Putamen (tissue), 1 donor: ENCODE measurements at places on chromosomes 12 and 14.

GRCh38 chr12:2029851-2030250, 22.9 kb upstream of the CACNA1C start:
- DNase-seq = no peak

GRCh38 chr14:31884776-31885379, 192.2 kb upstream of the ARHGAP5 start:
- no peak for DNase-seq

DNA sequence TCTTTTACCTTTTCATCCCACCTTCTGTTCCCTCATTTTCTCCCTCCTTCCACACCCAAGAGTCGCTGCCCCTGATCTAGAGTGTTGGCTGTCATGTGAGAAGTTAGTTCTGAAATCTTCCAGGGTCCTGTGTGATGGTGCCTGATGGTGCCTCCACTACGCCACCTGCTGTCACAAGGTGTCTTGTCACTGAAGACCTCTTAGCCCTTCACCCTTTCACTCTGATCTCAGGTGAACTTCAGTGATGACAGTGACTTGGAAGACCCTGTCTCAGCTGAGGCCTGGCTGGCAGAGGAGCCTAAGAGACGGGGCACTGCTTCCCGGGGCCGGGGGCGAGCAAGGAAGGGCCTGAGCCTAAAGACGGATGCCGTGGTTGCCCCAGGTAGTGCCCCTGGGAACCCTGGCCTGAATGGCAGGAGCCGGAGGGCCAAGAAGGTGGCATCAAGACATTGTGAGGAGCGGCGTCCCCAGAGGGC, 7.6 kb upstream of the PFDN5 start:
- no peak for DNase-seq

- no peak for DNase-seq
Measured at GRCh38 chr14:79468486-79468885, 742.8 kb downstream of the DIO2 start.

DNA sequence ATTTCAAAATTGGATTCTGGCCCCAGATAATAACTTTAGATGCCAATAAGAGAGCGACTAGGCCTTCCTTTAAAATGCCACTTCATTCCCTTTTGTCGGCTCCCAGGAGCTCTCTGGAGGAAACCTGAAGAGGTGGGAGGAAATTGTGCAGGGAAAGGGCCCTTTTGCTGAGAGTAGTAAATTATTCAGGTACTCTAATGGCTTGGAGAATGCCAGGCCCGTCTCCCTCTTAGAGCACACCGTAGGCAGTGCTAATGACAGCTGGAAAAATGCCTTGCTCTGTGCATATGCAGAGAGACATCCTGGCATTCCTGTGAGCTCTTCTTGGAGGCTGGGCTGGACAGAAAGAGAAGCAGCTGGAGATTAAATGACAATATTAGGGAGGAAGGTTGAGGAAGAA, 115.0 kb upstream of the RPH3A start:
- peak; percentile 8 for DNase-seq

DNA sequence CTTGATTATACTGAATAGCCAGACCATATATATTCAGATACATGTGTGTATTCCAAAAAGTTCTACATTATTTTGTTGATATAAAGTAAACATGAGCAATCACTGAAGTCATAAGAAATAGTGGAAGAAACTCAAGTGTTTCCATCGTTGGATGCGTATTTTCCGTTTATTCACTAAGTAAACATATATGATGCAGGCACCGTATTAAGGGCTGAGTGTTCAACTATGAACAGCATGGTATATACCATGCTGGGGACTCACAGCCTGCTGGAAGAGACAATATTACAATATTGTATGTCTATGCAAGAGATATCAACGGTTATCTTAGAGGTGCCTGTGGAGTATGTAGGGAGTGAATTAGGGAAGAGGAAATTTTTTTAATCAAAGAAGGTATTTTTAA, 1.2 kb downstream of the PYROXD1 start:
- no peak for DNase-seq

DNA sequence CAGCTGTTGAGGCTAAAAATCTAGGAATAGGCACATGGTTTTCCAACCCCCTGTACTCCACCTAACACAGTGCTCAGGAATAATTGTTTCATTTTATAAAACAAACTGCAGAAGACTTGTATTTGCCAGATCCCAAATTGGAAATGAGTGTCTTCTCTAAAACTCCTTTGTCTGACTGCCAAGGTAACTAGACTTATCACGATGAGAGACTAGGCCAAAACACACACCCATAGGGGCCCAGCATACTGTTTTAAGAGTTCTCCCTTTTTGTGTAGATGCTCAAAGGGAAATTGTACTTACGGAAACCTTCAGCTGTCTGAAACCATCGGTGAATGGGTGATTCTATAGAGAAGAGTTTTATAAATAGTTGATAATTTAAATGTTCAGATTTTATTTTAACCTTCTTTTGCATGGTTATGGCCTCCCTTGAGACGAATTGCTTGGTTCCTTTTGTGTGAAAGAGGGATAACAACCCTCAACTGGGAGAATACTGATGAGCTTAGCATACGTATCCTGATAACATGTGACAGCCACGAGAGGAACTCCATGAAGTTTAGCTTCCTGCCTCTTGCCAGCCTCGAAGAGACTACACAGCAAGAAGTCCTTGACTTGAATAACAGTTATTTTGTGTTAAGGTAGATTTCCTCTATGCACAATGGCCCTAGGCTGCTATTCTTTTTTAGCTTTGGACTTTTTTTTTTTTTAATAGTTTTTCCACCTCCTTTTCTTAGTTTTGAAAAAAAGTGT, 103.3 kb downstream of the PELI2 start:
- DNase-seq = no peak

DNA sequence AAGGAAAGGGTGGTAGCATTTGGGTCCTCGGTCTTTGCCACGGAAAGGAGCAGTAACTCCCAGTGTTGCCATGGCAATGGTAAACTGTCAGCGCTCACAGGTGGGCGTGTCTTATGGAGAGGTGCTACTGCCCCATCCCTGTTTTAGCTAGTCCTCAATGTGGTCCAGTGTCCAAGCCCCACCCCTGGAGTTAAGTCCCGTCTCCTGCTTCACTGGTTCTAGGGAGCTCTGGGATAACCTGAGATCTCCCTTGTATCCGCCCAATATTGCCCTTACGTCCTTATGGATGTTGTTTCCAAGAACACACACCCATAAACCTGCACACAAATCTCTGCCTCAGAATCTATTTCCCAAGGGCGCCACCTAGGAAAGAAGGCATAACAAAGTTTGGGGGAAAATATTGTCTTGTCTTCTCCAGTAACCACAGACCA, 64.2 kb downstream of the SPRING1 start:
- DNase-seq = no peak

GRCh38 chr14:81172881-81173280, 47.9 kb downstream of the GTF2A1 start:
- DNase-seq = no peak

DNA sequence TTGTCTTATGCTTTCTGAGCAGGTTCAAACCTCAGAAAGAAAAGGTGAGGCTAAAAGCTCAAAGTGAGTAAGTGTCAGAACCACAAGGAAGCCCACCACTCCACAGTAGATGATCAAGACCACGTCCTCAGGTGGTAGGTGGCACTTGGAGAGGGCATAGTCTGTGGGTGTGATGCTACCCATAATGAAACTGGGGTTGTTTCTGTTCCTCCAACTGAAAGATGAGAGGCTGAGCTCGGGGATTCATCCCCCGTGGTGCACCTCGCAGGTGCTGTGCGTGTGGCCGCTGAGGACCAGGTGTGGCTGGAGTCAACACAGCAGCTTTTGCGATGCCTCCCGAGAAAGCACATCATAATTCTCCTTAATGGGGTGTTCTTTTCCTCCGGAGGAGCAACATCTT, 285.7 kb downstream of the TTC8 start:
- no peak for DNase-seq

GRCh38 chr14:89214221-89214965, 202.6 kb downstream of the FOXN3 start:
- peak; percentile 31 for DNase-seq

GRCh38 chr14:55180006-55180405, 11.4 kb downstream of the DLGAP5 start:
- DNase-seq = no peak

DNA sequence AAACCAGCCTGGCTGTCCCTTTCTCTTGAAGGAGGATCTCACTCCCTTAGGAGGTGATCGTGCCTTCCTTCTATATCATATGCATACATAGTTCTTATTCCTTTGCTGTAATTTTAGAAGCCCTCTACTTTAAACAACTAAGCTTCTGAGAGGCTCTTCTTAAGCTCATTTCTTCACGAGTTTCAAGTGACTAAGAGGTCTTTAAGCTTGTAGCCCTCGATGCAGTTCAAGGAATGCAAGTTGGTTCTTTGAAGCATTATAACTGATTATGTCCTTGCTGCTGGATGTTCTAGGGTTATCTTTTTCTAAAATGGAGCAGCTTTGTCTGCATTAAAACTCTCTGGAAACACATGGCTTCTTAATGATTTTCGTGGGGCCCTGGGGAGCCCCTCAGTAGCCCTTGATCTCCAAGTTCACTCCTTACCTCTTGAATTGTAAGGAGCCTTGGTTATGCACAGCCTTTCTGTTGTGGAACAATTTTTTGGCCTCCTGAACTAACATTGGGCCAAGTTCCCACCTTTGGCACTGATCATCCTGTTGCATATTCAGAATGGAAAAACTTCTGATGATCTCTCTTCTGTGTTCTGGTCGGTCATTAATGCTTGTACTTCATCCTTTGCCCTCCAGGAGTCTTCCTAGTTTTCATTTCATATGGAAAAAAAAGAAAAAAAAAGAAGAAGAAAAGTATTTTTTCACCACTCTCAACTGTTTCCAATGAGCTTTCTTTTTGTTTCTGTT, 12.6 kb downstream of the RASSF8 start:
- no peak for DNase-seq

DNA sequence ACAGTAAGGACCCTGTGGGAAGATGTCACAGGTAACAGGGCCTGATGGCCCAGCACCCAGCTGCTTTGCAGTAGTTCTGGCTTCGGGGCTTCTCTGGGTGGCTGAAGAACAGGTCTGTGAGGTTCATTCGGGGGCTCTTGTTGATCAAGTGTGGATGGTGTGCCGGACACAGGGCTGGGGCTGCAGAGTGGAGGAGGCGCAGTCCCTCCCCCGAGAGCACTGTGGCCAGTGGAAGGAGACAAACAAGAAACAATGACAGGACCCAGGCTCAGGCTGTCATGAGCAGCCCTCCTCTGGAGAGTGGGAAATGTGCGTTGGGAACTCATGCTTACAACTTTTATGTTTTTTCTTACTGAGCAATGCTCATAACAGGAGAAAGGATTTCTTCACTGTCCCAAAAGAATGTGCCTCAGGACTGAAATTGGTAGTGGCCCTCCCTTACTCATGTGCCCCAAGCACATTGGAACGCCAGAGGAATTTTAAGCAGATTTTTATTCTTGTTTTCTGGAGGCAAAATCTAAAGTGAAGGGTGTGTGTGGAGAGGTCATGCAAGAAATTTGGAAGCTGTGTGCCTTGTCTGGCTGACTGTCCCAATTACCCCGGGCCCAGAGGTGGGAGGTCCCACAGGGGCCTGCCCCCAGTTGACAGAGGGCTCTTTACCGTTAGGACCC, 233.8 kb downstream of the CACNA1C start:
- no peak for DNase-seq

- DNase-seq = no peak
Measured at GRCh38 chr12:96041181-96041580, 5.8 kb upstream of the LTA4H start.

- DNase-seq = no peak
Measured at GRCh38 chr14:34701808-34702207, 12.6 kb downstream of the CFL2 start.

DNA sequence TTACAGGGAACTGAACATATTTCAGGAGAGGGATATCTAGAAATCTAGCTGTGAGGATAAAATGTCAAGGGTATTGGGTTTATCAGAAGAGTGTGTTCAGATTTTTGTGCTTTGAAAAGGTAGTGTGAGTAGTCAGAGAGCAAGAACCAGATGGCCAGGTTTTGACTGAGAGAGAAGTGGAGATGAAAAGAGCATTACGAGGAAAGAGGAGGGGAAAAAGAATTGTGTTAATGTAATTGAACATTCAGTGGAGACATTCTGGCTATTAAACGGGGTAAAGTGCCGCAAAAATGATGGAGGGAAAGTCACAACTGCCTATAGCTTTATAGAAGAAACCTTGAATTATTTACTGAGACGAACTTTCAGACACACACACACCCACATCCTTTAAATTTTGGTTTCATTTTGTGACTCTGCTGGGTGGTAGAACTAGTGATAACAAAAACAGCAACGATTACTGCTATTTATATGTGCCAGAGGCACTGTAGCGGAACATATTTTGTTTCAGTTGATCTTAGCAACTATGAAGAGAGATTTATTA, 213.6 kb downstream of the ERC1 start:
- no peak for DNase-seq

DNA sequence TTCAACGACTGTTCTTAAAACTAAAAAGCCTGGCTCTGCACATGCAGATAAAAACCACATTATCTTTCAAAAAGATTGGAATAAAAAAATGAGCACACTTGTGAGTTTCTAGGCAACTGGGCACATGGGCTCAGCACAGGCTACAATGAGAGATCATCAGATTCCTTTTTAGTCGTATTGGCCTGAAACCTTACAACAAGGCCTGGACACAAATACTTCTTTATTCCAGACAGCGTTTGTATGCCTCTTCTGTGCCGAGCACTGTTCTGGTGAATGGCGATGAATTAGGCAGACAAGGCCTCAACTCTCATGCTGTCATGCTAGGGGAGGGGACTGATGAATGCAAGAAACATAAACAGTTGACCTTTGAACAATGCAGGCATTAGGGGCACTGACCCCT, 463.0 kb downstream of the AACS start:
- DNase-seq = peak; percentile 93
